ENCODE measurements at places on chromosomes 1 and 21. TPM values are rescaled to one million over a fixed set of nuclear protein-coding genes. Genes with fewer than 3 reads are reported as not detected.

ACTA1 gene
- not detected for total RNA-seq

SLC6A17 gene
- 5.7 TPM for total RNA-seq

RBM11 gene
- total RNA-seq: 0.15 TPM

TMPRSS15 gene
- total RNA-seq: not detected

OR14K1 gene
- not detected for total RNA-seq

CRYAA gene
- 2.1 TPM for total RNA-seq

MATN1 gene
- total RNA-seq: 0.59 TPM

GREM2 gene
- total RNA-seq: not detected

KRTAP21-2 gene
- total RNA-seq: not detected

B3GALT5 gene
- total RNA-seq: 0.10 TPM

Measured in Panc1 (cell line).